Muscle of leg (tissue), 16 donors: ENCODE measurements at places on chromosomes 16 and 17. TPM values are rescaled to one million over a fixed set of nuclear protein-coding genes. Genes with fewer than 3 reads are reported as not detected.

VWA3A gene
- 0.09 TPM for total RNA-seq

EXOC3L1 gene
- total RNA-seq: 7.6 TPM

DHRS7C gene
- 143 TPM for total RNA-seq

PNMT gene
- total RNA-seq: 3.2 TPM

DNA sequence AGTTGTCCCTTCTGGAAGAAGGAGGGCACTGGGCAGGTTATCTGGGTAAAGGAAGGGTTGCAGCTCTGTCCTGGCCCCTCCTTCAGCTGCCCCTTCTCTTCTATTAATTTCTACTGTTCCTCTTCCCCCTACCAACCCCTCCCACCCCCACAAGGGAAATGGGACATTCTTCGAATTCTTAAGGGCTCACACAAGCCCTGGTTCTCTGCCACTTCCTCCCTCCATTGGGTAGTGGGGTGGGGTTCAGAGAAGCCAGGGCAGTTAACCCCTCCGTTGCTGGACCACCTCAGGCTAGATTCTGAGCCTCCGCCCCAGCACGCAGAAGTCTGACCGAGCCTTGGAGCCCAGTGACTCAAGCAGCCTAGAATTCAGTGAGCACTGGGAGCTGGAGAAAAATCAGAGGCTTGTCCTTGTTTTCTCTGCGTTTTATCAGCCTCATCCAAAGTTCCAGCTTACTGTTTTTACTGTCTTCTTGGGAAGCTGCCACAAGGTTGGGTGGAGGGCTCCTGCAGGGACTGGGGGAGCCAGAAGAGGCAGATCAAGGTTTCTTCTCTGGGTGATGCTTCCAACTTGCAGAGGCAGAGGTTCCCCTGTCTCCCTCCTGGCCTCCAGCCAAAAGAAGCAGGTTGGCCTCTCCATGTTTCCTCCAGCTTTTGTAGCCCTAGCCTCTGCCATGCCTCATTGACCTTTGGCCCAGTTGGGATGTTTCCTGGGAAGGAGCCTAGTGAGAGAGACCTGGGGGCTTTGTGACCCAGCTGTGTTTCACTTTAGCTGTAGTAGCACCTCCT, 10.2 kb downstream of the LASP1 start:
- no peaks in the 10 kb centered on the region for H3K27me3 ChIP-seq
- peak; percentile 94 for DNase-seq
- H3K36me3 ChIP-seq: peaks cover 63% of the 10 kb centered on the region
- peaks cover 80% of the 10 kb centered on the region for H3K4me1 ChIP-seq
- peak overlapping the region; percentile 62 for H3K27ac ChIP-seq

DNA sequence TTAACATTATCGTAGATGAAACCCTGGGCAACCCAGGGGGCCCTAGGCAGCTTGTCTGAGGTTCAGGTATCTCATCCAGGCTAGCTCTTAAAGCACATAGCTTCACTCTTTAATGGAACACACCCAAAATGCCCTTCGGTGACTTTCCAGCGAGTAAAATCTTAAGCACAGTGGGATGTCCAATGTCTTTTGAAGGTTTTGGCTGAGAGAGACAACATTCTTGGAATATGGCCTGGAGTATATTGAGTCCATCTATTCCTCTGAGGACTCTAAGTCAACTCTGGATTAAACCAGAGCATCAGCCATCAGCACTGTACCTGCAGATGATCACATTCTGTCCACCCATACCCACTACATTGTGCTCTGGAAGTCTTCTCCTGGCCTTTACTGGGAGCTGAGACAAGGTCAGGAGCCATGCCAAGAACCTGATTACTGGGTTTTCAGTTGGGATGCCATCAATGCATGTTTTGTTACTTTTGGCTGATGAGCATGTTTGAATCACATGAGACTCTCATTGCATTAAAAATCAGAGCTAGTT, 63.4 kb upstream of the CDH11 start:
- H3K4me1 ChIP-seq: peaks cover 7% of the 10 kb centered on the region
- H3K27ac ChIP-seq: no peak overlapping the region
- DNase-seq: peak; percentile 56
- no peaks in the 10 kb centered on the region for H3K27me3 ChIP-seq
- H3K4me3 ChIP-seq: no peak overlapping the region
- no peaks in the 10 kb centered on the region for H3K36me3 ChIP-seq

DNA sequence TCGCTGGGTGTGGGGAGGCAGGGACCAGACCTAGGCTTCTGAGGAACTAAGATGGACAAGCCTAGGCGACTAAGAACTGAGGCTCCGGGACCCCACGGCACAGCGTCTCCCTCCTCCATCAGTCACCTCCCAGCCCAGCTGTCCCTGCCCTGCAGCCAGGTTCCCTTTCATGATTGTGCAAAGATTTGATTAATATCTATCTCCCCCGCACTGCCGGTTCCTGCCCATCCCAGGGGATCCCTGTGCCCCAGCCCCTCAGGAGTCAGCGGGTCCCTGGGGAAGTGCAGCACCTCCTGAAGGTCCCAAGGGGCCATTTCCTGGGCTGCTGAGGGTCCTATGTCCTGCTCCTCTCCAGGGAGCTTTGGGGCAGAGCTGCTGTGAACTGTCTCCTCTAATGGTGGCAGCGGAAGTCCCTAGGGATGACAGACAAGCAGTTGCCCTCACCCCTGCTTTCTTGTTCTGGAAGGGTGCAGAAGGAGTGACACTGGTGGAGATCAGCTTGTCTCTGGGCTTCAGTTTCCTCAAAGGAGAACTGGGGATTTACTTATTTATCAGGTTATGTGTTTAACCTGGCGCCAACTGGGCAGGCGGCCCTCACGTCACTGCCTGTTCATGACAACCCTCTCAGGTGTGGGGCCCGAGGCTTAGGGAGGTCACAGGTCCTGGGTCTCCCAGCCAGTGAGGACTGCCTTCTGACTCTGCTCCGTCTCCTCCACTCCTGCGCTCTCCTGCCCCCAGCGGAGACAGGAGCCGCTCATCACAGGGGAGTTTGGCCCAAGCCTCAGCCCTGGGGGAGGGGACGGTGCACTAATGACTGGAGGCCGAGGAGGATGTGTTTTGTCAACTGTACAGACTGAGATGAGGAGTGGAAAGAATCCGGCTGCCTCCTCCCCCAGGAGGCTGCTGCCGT, 1.9 kb upstream of the C16orf74 start:
- no peak overlapping the region for H3K27ac ChIP-seq
- H3K4me3 ChIP-seq: no peak overlapping the region
- H3K27me3 ChIP-seq: peaks cover 71% of the 10 kb centered on the region
- peaks cover 28% of the 10 kb centered on the region for H3K4me1 ChIP-seq

DNA sequence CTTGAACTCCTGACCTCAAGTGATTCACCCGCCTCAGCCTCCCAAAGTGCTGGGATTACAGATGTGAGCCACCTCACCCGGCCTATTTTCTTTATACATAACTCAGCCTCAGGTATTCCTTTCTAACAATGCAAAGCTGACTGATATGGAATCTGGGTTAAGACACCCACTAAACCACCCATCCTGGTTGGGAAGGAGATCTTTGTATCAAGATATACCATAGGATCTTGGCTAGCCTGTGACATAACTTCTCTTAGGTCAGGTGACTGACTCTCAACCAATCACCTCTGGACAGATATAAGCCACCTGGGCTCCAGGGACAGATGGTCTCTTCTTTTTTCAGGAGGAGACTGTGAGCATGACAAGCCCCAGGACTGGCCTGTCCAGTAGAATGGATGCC, 51.2 kb upstream of the NKD1 start:
- H3K36me3 ChIP-seq: no peaks in the 10 kb centered on the region
- no peak overlapping the region for H3K27ac ChIP-seq
- H3K4me1 ChIP-seq: peaks cover 8% of the 10 kb centered on the region
- DNase-seq: no peak
- H3K4me3 ChIP-seq: no peak overlapping the region

DNA sequence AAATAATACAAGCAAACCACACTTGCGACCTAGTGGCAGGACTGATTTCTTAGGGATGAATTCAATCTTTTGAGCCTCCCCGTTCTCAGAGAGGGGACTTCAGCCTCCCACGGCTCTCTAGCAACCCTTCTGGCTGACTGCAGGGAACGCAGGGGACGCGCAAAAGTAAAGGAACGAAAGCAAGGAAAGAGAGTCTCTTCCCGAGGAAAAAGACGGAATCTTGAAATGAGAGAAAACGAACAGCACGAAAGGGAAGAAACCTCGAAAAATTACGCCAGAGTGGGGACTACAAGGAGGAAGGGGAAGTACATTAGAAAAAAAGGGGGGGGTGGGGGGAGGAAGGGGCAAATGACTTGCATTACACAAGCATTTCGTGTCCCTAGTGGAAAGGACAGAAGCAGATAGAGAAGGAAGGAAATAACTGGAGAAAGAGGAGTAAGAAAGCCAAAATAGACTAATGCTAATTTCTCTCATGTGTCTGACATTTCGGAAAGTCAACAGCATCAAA, 1.2 kb downstream of the GRB2 start:
- no peaks in the 10 kb centered on the region for H3K27me3 ChIP-seq
- H3K36me3 ChIP-seq: no peaks in the 10 kb centered on the region
- DNase-seq: peak; percentile 90
- H3K4me3 ChIP-seq: peak overlapping the region; percentile 76
- H3K4me1 ChIP-seq: peaks cover 12% of the 10 kb centered on the region

DNA sequence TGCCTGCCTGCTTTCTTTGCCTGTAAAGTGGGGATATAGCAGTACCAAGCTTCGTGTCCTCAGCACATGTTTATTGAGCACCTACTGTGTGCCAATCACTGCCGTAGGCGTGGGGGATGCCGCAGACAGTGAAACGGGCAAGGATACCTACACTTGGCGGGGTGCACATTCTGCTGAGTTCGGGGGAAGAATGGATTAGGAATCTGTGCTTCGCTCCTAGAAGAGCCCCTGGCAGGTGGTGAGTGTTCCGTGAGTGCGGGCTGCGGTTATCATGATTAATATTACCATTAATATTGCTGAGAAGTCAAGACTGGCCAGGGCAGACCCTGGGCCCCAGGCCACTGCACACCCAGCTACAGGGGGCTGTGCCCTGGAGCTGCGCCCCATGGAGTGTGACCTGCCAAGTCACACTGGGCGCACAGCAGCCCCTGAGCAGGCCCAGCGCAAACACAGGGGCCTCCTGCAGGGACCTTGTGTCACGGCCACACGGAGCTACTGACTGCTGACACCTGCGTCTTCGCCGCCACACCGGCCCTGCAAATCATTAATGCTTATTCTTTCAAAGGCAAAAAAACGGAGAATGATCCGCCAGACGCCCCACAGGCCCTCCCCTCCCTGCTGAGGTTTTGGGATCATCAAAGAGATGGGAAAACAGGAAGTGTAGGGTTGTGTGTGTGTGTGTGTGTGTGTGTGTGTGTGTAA, 213.4 kb upstream of the GSE1 start:
- peaks cover 37% of the 10 kb centered on the region for H3K4me1 ChIP-seq
- H3K27me3 ChIP-seq: no peaks in the 10 kb centered on the region
- H3K36me3 ChIP-seq: no peaks in the 10 kb centered on the region
- no peak for DNase-seq
- no peak overlapping the region for H3K27ac ChIP-seq
- H3K4me3 ChIP-seq: no peak overlapping the region

GRCh38 chr16:27726621-27727261, 176.8 kb downstream of the KATNIP start:
- no peaks in the 10 kb centered on the region for H3K27me3 ChIP-seq
- no peak overlapping the region for H3K27ac ChIP-seq
- DNase-seq: no peak

DNA sequence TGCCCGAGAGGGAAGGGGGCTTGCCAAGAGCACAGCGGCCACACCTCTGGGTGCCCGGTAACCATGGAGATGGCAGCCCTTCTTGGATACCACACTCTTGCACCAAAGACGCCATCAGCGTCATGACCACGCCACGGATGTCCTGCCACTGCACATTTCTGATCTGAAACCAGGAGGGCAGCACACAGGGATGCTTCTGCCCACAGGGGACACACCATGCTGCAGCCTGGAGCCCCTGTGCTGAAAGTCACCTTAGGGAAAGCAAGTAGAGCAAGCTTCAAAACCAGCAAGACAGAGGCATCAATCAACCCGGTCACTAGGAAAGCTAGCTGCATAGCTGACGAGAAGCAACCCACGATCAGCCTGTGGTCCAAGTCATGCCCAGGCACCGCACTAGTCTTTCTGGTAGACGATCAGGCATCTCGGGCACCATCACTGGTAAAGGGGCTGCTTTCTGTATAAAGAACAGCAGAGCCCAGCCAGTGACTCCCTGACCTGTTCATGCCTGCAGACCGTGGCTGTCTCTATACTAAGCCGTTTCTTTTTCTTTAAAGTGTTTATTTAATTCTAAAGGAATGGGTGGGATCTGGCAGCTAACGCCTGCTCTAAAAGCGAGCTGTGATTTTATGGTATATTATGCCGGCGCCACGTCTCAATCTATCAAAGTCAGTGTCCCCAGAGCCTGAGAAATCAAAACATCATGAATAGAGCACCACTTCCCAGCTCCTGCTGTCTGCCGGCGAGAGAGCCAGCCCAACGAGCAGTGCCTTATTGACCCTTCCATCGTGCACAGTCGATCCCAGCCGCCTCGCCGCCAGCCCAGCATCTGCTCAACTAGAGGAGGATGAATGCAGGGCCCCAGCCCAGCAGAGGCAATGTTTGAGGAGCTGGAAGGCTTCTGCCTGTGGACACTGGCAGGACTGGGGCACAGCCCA, 244.7 kb downstream of the RBFOX3 start:
- H3K27ac ChIP-seq: no peak overlapping the region
- DNase-seq: peak; percentile 54
- H3K4me3 ChIP-seq: no peak overlapping the region
- H3K4me1 ChIP-seq: peaks cover 5% of the 10 kb centered on the region
- H3K36me3 ChIP-seq: no peaks in the 10 kb centered on the region
- H3K27me3 ChIP-seq: peaks cover 53% of the 10 kb centered on the region

DNA sequence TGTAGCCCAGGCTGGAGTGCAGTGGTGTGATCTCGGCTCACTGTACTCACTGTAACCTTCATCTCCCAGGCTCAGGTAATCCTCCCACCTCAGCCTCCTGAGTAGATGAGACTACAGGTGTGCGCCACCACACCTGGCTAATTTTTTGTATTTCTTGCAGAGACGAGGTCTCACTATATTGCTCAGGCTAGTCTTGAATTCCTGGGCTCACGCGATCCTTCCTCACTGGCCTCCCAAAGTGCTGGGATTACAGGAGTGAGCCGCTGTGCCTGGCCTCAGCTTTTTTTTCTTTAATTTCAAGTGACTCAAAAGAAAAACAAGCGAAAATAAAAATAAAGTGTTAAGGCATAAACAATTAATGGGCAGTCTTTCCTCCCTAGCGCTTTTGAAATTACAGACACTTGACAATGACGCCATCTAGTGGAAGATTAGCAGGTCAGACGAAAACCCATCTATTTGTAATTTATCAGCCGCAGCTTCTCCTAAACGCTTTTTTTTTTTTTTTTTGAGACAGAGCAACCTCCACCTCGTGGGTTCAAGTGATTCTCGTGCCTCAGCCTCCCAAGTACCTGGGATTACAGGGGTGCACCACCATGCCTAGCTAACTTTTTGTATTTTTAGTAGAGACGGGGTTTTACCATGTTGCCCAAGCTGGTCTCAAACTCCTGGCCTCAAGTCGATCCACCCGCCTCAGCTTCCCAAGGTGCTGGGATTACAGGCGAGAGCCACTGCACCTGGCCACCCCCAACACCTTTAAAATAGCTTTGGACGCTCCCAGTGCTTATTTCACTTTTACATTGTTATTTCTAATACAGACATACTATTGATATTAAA, 28.1 kb upstream of the PECAM1 start:
- no peaks in the 10 kb centered on the region for H3K36me3 ChIP-seq
- peak; percentile 77 for DNase-seq
- H3K4me1 ChIP-seq: peaks cover 2% of the 10 kb centered on the region
